ENCODE measurements at places on chromosomes 4 and X.

- DNase-seq, result no peak
Observed at GRCh38 chrX:17053502-17053901, 107.0 kb downstream of the REPS2 start.

GRCh38 chrX:41556958-41557357 lies 109.8 kb downstream of the NYX start:
- DNase-seq, result no peak

DNA sequence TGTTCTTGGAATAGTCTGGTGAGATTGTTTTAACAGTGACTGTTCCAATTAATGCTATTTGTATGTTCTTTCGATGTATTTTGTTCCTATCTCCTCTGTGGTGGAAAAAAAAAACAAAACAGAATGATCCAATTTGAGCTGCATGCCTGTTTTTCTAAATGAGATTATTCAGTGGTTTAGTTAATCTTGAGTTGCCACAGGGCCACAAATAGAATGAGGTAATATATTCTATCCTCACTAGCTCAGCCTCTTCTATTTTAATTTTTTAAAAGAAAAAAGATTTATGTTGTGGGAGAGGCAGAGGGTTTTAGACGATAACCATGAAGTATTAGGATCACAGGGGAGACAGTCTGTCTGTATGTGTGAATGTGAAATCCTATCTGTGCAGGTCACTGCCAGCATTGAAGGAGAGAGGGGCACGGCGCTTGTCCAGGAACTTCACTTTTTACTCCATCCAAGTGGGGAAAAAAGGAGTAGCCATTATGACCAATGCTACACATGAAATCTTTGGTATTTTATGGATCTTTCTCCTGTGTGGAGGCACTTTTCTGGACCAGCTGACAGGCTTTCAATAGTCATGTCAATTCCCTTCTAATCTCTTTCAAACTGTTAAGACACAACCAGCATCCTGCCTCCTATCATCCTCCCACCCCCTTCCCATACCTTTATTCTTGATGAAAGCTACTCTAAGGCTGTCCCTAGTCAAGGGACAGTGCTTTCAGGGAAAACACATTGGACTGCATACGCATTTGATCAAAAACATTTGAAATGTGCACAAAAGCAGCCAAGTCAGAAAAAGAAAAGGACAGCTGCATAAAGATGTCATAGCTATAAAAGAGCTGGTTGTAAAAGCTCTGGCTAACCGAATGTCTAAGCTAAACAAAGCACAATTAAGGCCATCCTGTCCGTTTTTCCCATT lies 1063.8 kb upstream of the INTU start:
- no peak for DNase-seq

- DNase-seq, result no peak
Observed at GRCh38 chr4:39308611-39309010, 57.6 kb downstream of the RFC1 start.

DNA sequence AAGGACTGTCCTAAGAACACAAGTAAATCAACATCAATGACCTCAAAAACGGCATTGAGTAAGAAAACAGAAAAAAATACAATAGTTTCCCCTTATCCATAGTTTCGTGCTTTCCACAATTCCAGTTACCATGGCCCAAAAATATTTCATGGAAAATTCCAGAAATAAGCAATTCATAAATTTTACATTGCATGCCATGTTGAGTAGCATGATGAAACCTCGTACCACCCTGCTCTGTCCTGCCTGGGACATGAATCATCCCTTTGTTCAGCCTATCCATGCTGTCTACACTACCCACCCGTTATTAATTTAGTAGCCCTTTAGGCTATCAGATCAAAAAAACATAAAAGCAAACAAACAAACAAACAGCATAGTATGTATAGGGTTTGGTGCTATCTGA lies 51.1 kb downstream of the KLF3 start:
- no peak for DNase-seq

GRCh38 chr4:152588869-152589268 lies 53.0 kb upstream of the FBXW7 start:
- no peak for DNase-seq

DNA sequence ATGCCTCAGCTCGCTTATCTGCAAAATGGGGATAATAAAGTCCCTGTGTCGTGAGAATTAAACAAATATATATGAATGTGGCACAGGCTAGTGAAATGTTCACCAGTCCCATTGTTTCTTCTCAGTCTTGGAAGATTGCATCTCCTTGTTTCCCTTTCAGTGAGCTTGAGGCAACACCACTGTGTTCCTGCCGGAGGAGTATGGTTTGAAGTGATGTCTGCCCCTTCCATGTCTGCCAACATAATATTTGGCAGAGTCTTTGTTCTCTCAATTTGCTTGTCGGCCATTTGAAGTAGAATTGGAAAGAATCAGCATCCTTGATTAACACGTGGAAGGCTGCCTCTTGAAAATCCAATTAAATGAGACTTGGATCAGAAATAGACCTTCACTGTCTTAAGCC lies 1088.5 kb upstream of the INTU start:
- DNase-seq, result no peak

DNA sequence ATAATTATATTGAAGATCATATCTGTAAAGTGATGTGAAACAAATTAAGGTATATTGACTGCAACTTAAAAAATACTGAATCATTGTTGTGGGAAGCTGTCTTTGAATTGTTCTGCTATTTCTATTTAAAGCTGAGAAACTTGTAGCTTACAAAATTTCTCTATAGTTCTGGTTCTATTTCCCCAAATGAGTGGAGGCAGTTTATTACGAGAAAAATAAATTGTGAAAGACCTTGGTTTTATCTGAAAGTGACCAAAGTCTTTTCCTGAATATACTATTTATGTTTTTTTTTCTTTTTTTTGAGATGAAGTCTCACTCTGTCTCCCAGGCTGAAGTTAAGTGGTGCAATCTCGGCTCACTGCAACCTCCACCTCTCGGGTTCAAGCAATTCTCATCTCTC lies 165.4 kb downstream of the SH3BGRL start:
- no peak for DNase-seq

DNA sequence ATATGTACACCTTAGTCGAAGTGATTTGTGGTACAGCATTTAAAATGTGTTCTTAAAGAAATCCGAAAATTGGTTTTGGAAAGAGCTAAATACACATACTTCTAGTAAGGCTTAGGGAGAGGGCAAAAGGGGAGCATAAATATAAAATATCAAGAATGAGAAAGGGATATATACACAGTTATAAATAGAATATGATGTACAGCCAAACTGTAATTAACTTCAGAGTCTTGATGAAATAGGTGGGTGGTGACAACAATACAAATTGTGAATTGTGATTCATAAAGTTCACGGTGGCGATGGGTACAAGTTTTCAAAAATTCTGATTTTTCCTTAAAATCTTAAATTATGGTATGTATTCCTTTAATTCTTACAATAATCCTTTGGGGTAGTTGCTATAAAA lies 62.2 kb downstream of the KDM6A start:
- no peak for DNase-seq

GRCh38 chrX:8870411-8870810 lies 69.2 kb upstream of the FAM9A start:
- DNase-seq, result no peak

DNA sequence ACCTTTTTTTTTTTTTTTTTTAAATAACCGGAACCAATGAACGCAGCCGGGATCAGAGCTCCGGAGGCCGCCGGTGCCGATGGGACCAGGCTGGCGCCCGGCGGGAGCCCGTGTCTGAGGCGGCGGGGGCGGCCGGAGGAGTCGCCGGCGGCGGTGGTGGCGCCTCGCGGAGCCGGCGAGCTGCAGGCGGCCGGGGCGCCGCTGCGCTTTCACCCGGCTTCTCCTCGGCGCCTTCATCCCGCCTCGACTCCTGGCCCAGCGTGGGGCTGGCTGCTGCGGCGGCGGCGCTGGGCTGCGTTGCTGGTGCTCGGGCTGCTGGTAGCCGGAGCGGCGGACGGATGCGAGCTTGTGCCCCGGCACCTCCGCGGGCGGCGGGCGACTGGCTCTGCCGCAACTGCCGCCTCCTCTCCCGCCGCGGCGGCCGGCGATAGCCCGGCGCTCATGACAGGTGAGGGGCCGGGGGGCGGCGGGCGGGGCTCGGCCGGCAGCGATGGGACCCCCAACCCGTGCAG lies 337 bp downstream of the STIM2 start:
- DNase-seq, result no peak

GRCh38 chrX:38939067-38939466 lies 137.8 kb downstream of the MID1IP1 start:
- DNase-seq, result no peak

- no peak for DNase-seq
Observed at GRCh38 chr4:150961566-150961965, 53.5 kb downstream of the LRBA start.
